Stomach (tissue), 19 donors: ENCODE measurements at places on chromosomes 1 and 21. TPM values are rescaled to one million over a fixed set of nuclear protein-coding genes. Genes with fewer than 3 reads are reported as not detected.

GRCh38 chr1:206556047-206556749 lies 48.9 kb downstream of the RASSF5 start:
- DNase-seq = no peak

DNA sequence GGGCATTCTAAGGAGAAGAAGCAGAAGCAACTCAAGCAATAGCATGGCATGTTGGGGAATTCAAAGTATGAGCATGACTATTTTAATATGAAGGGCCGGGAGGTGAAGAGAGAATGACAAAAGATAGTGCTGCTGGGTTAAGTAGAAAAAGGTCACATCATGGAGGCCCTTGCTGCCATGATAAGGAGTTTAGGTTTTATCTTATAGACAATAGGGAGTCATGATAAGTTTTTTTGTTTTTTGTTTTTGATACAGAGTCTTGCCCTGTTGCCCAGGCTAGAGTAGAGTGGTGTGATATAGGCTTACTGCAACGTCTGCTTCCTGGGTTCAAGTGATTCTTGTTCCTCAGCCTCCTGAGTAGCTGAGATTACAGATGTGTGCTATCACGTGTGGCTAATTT lies 3.1 kb downstream of the BNIPL start:
- no peak for DNase-seq

GRCh38 chr1:245829826-245830225 lies 675.0 kb downstream of the KIF26B start:
- DNase-seq = no peak

Gene TNFSF4
- 2.2 TPM for total RNA-seq

GRCh38 chr1:178060789-178061556 lies 32.9 kb upstream of the RASAL2 start:
- no peak for DNase-seq
